ENCODE measurements at places on chromosomes 5 and 9.

DNA sequence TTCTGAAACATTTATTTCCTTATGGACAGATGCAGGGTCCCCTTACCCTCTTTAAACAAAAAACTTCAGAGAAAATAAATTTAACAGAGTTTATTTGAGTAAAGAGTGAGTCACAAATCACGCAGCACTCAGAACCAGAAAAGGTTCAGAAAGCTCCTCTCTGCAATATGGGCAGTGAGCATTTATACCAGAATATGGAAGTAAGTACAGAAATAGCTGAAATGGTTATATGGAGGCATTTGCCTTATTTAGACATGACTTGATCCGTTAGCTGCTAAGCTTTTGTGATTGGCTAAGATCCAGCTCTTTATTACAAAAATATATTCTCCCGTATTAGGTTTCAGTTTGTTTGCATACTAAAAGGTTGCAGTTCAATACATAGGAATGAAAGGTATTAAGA is 1554.1 kb downstream of the EFNA5 start:
- DNase-seq, result no peak

GRCh38 chr9:93475108-93475507 is 21.7 kb upstream of the FAM120AOS start:
- no peak for DNase-seq

DNA sequence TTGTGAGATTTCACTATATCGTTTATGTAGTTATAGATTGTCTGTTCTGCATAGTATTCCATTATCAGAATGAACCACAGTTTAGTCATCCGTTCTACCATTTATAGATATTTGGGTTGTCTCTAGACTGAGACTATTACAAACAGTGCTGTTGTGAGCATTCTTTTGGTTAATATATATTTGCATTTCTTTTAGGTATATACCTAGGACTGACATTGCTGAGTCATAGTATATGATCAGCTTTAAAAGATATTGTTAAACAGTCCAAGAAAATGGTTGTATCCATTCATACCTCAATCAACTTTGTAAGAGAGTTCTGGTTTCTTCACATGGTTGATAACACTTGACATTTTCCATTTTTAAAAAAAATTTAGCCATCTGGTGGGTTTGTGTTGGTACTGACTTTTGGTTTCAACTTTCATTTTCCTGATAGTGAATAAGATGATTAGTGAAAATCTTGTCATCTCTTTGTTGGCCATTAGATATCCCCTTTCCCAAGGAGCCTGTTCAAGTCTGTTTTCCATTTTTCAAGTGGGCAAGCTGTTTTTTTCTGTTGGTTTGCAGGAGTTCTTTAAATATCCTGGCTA is 22.9 kb upstream of the ADAM19 start:
- DNase-seq, result no peak

DNA sequence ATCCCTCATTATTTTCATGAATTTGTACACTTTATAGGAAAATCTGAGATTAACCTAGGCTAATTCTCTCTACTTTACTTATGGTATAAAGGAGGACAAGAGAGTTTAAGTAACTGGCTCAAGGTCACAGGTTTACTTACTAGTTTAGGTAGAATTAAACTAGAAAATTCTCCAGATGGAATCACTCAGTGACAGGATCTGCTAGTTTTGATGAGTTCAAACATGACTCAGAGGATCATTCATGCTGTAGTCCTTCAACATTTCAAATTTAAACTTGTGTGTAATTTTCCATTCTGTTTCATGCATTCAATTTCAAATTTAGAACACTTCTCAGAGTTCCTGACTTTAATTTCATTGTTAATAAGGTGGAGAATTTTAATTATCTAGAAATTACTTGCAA is 485.7 kb upstream of the TUSC1 start:
- DNase-seq, result no peak

- no peak for DNase-seq
Measured at GRCh38 chr5:90598293-90598692, 39.7 kb downstream of the ADGRV1 start.

GRCh38 chr9:38388283-38389223 is 3.9 kb upstream of the ALDH1B1 start:
- DNase-seq, result no peak

DNA sequence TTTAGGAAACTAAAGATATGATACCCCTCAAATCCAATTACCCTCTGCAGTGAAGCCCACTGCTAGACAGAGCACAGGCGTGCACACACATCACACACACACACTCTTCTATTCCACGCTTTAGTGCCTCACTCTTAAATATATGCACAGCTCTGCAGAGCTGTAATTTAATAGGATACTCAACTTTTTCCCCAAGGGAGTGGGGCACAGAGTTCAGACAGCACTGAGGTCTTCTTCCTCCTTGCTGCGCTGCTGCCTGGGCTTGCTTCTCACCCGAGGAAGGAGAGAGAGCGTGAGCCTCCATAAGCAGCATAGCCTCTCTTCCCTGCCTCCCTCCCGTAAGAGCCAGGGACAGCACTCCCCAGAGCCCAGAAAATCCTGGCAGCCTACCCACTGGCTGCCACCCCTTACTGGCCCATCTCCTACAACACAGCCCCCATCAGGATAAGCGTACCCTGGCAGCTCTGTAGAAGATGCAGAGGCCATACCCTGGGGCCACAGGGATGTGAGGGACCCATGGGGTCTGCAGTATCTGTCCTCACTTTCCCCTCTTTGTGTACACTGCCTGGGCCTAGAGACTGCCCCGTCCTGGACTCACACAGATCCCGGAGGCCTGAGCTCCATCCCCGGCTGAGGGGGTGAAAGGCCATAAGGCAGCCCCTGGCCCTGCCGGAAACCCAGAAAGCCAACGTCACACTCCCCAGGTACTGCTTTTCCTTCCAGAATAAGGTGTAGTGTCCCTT is 102.1 kb downstream of the C5orf15 start:
- no peak for DNase-seq

- no peak for DNase-seq
Measured at GRCh38 chr5:133445744-133446143, 166.6 kb downstream of the FSTL4 start.

DNA sequence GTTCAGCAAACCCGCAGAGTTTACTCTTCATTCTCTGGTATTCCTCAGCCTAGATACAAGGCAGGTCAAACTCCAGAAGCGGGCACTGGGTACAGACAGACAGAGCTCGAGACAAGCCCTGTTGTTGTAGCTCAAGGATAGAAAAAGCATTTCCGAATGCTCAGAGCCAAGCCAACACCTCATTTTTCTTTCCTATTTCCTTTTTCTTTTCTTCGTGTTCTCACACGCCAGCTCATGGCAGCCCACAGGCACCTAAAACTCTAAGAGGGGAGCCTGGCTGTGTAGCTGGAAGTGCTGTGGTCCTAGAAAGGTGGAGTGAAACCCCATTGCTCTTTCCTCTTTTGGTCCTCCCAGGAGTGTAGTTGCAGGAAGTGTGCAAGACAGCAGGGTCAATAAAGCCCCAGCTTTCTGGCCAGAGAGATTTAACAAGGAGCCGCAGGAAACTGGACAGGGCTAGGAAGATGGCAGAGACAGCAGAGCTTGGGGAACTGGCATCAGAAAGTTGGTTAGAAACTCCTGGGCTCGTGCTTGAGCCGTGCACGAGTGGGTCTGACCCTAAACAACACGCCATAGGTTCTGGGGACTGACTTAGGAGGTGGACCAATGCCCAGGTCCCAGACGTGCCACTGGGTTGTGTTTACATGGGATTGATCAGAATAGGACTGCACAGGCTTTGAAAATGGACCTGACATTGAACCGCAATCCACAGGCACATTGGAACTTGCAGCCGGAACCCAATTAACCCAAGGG is 41.6 kb downstream of the ADAMTS2 start:
- DNase-seq, result no peak

DNA sequence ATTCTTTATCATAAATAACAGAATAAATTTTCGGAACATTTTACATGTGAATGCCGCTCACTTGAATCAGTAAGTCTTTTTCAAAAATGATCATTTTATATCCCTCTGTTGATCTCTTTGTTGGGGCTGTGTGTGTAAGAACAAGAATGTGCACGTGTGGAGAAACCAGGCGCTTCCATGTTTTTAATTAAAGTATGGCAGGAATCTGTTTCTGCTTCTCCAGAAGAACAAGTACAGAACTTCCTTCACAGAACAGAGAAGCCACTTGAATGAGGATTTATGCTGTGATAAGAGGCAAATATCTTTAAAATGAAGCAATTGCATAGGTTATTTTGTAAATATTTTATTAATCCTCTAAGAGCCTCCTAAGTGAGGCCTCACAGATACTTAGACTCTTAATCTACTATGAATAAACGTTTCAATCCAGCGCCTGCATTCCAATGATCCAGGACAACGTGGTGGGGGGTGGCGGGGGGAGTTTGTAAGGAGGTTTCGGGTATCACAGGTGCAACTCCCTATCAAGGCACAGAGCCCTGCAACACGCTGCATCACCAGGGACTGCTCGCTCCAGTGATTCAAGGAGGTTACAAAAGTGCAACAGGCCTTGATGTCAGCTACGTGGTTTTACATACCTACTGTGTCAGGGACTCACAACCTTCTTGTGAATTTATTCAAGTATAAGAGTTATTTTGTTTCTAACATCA is 409.2 kb downstream of the BNC2 start:
- no peak for DNase-seq

GRCh38 chr9:101398930-101399642 is 435 bp downstream of the ZNF189 start:
- DNase-seq, result no peak

GRCh38 chr5:22473886-22474285 is 379.3 kb downstream of the CDH12 start:
- DNase-seq, result no peak

DNA sequence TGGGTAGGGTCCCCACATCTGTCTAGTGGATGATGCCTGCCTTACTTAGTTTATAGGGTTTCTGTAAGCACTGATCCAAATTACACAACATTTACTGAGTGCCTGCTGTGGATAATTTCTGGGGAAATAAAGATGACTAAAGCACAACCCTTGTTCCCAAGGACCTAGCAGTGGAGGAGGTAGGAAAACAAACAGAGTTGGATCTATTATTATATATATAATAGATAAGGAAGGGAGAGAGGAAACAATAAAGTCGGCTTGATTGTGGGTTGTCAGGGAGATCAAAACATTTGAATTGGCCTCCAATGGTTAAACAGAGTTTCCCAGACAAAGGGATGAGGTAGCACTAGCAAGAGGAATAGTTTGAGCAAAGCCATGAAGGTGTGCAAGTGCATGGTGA is 14.0 kb downstream of the IL33 start:
- DNase-seq, result no peak

- no peak for DNase-seq
Measured at GRCh38 chr9:127050152-127050551, 72.3 kb downstream of the ANGPTL2 start.

- DNase-seq, result no peak
Measured at GRCh38 chr9:715300-715699, 126.2 kb upstream of the DMRT1 start.

GRCh38 chr9:21465859-21466518 is 16.1 kb downstream of the IFNE start:
- no peak for DNase-seq

DNA sequence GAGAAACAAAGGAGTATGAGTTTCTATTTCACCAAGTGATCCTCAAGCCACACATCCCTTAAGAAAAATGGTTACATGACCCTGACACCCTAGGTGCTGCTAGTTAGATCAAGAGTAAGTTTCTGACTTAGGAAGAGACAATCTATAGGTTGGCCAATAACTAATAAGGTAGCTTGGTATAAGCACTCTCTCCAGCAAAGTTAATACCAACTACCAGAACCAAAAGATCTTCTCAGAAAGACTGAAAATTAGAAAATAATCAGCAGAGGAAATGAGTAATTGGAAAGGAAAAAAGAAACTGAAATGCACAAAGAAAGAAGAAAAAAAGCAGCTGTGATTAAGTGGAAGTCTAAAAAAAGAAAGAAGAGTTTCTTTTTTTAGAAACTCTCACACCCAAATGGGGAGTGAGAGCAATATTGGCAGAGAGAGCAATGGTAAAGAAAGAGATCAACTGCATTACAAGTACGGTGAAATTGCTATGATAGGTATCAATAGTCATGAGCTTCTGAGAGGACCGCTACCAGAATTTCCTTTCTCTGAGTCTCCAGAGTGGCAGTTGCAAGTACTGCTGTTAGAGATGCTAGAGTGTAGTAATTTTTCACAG is 195.5 kb downstream of the TMEM167A start:
- no peak for DNase-seq

- no peak for DNase-seq
Measured at GRCh38 chr9:130707225-130707976, 13.8 kb downstream of the EXOSC2 start.

- DNase-seq, result no peak
Measured at GRCh38 chr9:114184071-114184470, 28.7 kb downstream of the COL27A1 start.

- DNase-seq, result no peak
Measured at GRCh38 chr5:1962619-1963355, 80.1 kb upstream of the IRX4 start.

GRCh38 chr5:110105692-110106091 is 416.0 kb downstream of the MAN2A1 start:
- DNase-seq, result no peak

- no peak for DNase-seq
Measured at GRCh38 chr5:39491210-39491609, 66.4 kb upstream of the DAB2 start.

- no peak for DNase-seq
Measured at GRCh38 chr5:72129725-72130124, 22.4 kb downstream of the MAP1B start.

- no peak for DNase-seq
Measured at GRCh38 chr5:59694411-59694810, 199.1 kb downstream of the PDE4D start.

- DNase-seq, result no peak
Measured at GRCh38 chr9:121779381-121780117, 128.1 kb downstream of the DAB2IP start.

- no peak for DNase-seq
Measured at GRCh38 chr9:3840311-3840710, 314.5 kb upstream of the RFX3 start.

DNA sequence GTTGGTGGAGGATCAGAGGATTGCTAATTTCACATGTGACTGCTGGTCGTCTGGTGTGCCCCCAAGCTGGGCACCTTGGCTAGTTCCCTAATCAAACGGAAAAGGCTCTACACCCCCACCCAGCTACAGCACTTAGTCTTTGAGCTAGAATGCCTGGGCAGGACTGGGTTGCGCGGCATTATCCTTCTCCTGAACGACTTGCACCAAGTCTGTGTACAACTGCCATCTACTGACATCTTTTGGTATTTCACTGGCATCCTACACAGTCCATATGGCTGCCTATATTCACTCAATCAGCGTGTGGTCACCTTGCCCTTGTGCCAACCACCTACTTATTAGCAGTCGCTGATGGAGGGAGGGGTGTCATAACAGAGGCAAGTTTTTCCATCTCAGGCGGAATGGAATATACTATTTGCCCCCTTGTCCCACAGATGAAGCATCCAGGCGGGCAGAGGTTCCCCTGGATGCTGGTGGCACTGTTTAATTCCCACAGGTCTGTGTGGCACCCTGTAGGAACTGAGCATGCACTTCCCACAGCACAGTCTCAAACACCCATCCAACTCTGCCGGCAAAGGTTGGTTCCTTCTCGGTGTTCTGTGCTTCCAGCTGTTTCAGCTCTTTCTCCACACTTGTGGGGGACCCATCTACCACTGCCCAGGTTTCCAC is 150.1 kb downstream of the OSTF1 start:
- no peak for DNase-seq

- DNase-seq, result no peak
Measured at GRCh38 chr9:130036099-130036498, 6.9 kb downstream of the FNBP1 start.

Data from cortex of kidney (tissue), 1 donor.